ENCODE measurements at places on chromosomes 1 and 21.

DNA sequence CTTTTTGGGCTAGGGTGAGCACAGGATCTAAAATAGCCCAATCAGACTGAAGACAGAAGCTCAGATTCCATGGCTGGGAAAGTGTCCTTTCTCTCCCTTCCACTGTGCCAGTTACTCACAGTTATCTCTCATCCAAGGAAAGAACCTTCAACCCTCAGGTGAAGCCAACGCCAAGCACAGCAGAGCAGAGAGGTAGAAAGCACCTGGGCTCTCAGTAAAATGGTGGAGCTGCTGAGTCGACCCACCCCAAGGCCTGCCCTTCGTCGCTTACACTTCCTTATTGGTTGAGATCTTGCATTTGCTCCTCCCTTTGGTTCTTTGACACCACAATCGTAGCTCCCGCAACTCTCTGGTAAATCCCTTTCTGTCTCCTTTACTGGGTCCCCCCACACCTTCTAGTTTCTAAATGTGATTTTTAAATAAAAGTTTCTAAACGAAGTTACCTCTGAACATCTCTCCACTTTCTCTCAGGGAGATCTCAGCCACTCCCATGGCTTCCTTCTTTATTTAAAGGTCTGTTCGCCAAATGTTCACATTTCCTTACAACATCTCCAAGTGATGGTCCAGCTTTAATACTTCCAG, 27.5 kb upstream of the SLC30A1 start:
- no peak for DNase-seq

GRCh38 chr1:104761961-104762570, 1012.4 kb downstream of the AMY1C start:
- no peak for DNase-seq

DNA sequence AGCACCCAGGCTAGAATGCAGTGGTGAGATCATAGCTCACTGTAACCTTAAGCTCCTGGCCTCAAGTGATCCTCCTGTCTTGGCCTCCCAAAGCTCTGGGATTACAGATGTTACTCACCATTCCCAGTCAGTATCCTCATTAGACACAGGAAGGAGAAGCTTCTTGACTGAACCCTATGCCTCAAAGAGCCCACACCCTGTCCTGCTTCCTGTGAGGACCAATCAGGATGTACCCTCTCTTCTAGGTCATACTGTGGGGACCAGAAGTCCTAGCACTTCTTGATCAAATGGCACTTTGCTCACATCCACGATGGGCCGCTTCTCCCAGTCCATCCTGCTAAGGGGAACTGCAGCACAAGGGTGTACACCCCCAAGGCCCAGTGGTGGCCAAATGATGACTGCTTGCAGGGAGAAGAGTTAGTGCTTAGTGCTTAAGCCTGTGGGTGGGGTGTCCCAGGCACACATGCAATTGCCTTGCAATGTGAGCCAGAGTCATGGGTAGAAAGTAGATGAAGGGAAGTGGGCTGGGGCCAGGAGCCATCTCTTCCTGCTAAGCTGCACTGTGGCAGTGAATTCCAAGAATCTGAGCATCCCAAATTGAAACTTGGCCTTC, 9.8 kb downstream of the CD34 start:
- no peak for DNase-seq

- no peak for DNase-seq
These were observed 53.5 kb upstream of the SLC22A15 start for GRCh38 chr1:115922801-115923200.

DNA sequence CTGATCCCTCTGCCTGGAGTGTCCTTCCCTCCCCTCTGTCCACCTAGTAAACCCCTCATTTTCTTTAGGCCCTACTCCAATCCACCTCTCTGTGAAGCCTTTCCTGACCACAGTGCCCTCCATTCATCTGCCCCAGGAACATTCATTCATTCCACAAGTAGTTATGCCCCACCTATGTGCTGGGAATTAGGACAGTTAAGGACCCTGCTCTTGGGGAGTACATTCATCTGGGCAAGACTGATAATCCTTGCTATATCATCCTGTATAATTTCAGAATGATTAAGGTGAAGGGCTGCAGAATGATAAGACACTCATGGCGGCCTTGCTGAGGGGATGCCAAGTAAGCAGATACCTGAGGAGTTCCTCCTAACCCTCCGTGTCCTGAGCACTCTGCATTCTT, 10.3 kb upstream of the FAM20B start:
- no peak for DNase-seq

- DNase-seq, result no peak
These were observed 57.0 kb downstream of the KIFAP3 start for GRCh38 chr1:170017478-170017877.

- no peak for DNase-seq
These were observed 56.1 kb upstream of the ANGPTL1 start for GRCh38 chr1:178927003-178927402.

DNA sequence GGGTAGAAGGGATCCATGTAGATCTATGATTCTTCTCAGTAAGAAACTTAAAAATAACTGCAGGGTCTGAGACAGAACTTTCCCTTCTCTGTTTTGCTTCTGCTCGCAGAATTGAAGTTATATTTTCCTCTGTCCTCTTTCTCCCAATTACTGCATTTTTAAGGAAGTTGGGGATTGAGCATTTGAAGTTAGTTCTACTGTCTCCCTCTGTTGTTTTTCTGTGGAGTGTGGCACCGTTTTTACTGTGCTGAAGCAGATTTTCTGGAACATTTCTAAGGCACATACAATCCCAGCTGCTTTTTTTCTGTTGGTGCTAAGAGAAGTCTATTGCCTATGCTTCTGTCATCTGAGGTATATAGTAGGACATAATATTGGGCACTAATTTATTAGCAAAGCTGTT, 43.3 kb downstream of the RASAL2 start:
- no peak for DNase-seq

DNA sequence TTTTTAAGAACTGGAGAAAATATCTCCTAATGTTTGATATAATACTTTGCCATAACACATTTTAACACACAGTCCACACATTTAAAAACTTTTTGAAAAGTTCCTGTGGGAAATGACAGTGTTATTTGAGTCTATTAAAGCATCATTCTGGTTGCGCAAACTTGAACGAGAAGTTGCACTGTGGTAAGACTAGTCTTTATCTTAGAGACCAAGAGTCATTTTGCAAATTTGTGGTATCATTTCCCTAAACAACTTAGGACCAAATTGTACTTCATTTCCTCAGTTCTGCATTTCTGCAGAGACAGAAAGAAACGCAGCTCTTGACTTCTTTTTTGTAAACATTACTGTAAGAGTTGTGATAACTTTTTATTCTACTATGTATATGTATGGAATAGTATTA, at the start of gene RGS18:
Gene RGS18 (plus strand): TSS at position 282 of the 400 bp plus-strand sequence. CDS start 176 bp downstream, outside the sequence.
- DNase-seq, result no peak

DNA sequence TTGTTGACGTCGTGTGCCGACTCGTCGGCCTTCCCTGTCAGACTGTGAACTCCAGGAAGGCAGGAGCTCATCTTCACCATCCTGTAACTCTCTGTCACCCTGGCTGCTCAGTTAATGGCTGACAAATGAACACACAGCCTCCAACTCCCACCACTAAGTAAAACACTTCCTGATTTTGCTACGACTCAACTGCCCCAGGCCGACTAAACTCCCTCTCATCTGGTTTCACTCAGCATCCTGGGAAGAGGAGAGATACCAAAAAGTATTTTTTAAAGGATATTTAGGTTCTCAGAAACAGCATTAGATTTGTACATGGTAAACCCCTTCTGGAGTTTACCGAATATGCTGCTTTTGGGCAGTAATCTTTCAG, 18.2 kb upstream of the LHX4 start:
- DNase-seq, result no peak

- DNase-seq, result no peak
These were observed 143.1 kb downstream of the TPR start for GRCh38 chr1:186231861-186232436.

DNA sequence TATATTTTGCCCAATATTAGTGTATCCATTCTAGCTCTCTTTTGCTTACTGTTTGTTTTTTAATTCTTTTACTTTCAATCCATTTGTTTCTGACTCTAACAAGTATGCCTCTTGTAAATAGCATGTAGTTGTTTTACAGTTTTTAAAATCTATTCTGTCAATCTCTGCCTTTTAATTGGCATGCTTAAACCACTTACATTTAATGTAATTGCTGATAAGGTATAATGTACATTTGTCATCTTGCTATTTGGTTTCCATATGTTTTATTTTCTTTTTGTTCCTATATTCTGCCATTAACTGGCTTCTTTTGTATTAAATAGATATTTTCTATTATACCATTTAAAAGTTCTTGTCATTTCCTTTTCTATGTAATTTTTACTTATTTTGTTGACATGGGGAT, 16.2 kb upstream of the MAB21L3 start:
- DNase-seq, result no peak

GRCh38 chr1:234562334-234562733, 47.6 kb downstream of the IRF2BP2 start:
- no peak for DNase-seq

GRCh38 chr1:117208580-117208979, 2.1 kb downstream of the VTCN1 start:
- no peak for DNase-seq

- DNase-seq, result no peak
These were observed 55.8 kb downstream of the RNF187 start for GRCh38 chr1:228542981-228543380.

GRCh38 chr1:200856716-200857357, 15.9 kb upstream of the GPR25 start:
- DNase-seq, result no peak

- no peak for DNase-seq
These were observed 776 bp upstream of the CADM3 start for GRCh38 chr1:159170639-159171038.

DNA sequence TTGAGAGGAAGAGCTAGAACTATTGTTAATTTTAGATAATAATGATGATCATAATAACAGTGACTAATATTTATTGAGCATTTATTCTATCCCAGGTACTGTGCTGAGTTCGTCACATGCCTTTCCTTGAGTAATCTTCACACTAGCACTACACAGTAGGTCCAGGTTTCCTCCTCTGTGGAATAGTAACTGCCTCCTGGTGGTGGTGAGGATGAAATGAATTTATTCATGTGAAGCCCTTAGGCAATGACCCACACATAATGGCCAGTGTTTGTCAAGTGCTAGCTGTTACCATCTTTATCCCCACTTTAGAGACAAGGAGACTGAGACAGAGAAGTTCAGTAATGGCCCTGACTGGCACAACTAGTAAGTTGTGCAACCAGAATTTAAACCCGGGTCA, 5.9 kb downstream of the NIPAL3 start:
- DNase-seq, result no peak

GRCh38 chr21:44437696-44438431, 17.4 kb upstream of the LRRC3 start:
- no peak for DNase-seq

DNA sequence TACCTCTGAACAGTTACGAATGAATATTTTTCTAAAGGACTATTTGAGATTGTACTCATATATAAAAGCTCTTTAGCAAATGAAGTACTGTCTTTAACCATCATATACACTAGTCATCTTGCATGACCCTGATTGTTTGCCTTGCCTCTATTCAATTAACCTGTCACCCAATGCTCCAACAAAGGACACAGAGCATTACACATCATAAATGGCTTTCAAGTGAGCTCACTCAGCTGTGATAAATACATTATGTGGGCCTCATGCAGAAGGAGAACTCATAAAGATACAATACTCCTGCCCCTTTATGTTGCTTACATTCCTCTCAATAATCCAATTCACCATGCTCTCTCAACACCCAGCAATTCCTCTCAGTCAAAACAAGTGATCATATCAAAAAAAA, 993.0 kb upstream of the PRMT6 start:
- DNase-seq, result peak; percentile 71

DNA sequence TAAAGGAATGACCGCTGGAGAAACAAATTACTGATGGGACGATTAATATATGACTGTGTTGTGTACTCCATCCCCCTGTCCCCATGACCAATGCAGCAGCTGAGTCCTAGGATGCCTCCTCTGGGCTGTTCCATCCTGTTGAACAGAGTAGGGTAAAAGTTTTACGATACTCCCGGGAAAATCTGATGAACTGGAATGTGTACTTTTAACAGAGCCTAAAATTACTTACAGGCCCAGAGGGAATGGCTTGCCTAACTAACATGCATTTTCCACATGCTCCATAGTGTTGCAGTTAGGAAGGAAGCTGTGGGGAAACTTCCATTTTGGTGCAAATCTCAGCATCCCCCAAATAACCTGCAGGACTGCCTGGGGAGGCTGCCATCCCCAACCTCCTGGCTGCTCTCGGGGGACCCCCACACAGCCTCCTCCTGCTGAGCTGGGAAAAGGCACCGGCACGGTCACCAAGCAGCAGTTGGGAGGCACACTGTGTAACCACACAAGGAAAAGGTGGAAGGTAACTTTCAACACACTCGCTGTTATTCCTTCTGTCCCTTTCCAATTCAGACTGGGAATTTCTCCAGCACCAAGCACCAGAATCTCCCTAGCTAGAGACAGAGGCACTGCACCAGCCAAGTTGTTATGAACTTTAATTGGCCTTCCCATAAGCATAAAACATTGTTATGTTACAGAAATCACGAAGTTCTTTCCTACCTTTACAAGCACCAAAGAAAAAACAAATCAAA, 97.2 kb downstream of the BCAR3 start:
- DNase-seq, result no peak

GRCh38 chr1:67001682-67002425, 52.1 kb downstream of the SLC35D1 start:
- no peak for DNase-seq

DNA sequence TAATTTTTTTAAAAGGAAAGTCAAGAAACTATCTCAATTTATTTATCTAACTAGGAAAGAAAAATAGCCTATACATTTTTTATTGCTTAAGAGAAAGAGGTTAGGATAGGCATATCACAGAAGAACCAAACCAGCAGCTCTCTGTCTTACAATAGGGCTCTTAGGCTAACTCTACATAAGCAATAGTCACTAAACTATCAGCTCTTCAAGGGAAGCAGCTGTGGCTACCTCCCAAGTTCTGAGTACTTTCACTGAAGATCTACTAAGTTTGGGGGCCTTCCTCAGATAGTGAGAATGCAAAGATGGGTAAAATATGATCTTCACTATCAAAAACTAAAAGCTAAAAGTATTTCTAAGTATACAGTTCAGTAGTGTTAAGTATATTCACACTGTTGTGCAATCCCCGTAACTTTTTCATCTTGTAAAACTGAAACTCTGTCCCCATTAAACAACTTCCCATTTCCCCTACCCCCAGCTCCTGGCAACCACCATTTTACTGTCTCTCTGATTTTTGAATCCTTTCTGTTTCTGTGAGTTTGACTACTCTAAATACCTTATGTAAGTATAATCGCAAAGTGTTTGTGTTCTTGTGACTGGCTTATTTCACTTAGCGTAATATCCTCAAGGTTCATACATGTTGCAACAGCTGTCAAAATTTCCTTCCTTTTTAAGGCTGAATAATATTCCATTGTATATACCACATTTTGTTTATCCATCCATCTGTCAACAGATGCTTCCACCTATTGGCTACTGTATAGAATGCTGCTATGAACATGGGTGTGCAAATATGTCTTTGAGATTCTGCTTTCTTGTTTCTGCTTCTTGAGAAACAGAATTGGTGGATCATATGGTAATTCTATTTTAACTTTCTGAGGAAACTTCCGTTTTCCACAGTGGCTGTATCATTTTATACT, 73.3 kb downstream of the ACBD6 start:
- DNase-seq, result no peak

GRCh38 chr21:33897739-33898138, 17.9 kb downstream of the ATP5PO start:
- DNase-seq, result no peak

Data from NCI-H187 treated with DMSO at 0.1 percent for 48 hours (cell line).